Colonic mucosa (tissue), 4 donors: ENCODE measurements at places on chromosomes 3 and 15. TPM values are rescaled to one million over a fixed set of nuclear protein-coding genes. Genes with fewer than 3 reads are reported as not detected.

The CD276 gene
- 45.2 TPM for total RNA-seq

The HDAC11 gene
- 24.0 TPM for total RNA-seq

The TMCC1 gene
- total RNA-seq = 23.2 TPM

The LOXL1 gene
- 6.9 TPM for total RNA-seq

The GABRR3 gene
- total RNA-seq = not detected

The FMN1 gene
- total RNA-seq = 23.5 TPM

The A4GNT gene
- total RNA-seq = not detected

The IRAK2 gene
- total RNA-seq = 2.6 TPM

The HYPK gene
- total RNA-seq = 25.7 TPM

The RARRES1 gene
- 79.5 TPM for total RNA-seq

The PRTG gene
- total RNA-seq = 1.2 TPM

GRCh38 chr15:82159922-82160321, 102.6 kb downstream of the EFL1 start:
- no peak for DNase-seq

DNA sequence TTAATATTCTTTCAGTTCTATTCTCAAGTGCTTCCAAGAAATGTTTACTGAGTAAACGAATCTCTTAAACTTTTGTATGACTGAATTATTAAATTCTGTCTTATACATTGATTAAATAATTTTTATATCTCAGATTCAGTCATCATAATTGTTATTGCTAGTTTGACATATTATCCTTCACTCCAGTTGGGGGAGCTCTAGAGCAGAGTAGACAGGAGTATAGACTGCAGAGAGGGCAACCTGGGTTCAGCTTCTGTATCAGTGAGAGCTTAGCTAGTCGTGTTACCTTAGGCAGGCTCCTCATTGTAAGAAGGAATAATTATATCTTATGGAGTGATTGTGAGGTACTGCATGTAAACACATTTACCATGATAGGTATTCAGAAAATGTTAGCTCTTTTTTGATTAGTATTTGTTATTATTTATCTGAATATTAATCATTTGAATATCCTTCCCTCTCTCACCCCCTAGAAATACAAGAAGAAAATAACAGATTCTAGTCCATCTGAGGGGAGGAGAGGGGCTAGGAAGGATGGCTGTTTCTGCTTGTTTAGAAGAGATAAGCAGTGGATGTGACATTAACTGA, 31.0 kb upstream of the ZCWPW2 start:
- DNase-seq = peak; percentile 28

GRCh38 chr15:100703032-100703578, 100.7 kb downstream of the ASB7 start:
- no peak for DNase-seq

- peak; percentile 8 for DNase-seq
These were observed 46.8 kb downstream of the ITGA11 start for GRCh38 chr15:68385240-68385561.

DNA sequence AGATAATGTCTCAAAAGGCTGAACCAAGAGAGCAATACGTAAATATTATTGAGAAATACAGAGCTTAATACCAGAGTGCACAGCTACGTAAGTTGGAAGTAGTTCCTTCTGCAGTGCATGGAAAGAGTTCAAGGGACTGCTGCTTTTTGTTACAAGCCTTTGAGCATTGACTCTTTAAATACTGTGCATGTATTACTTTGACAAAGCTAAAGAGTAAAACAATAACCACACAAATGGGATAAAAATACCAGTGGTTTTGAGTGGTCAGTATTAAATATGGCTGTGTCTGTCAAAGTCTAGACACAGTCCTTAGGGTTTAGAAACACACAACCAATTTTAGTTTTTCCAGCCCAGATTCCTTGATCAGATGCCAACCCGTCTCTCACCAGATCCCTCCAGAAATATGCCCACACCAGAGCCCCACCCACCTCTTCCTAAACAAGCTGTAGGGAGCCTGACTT, 62.1 kb downstream of the SSR3 start:
- no peak for DNase-seq

DNA sequence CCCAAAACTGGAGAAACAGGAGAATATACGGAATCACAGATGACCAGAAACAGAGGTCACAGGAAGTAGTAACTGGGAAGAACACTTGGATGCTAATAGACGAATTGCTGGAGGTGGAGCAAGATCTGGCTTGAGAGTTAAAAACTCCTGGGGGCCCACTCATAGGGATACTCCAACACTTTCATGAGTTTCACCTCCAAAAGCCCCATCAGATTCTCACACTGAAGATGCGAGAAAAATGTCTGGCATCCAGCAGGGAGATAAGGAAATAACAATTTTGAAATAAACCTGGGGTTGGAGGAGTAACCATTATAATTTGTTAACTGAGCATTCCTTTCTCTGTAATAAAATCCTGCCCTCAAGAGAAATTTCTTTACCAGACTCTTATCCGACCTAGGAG, 154.0 kb downstream of the ANXA2 start:
- DNase-seq = no peak

- DNase-seq = no peak
These were observed 71.6 kb upstream of the SYN2 start for GRCh38 chr3:11932636-11933035.

DNA sequence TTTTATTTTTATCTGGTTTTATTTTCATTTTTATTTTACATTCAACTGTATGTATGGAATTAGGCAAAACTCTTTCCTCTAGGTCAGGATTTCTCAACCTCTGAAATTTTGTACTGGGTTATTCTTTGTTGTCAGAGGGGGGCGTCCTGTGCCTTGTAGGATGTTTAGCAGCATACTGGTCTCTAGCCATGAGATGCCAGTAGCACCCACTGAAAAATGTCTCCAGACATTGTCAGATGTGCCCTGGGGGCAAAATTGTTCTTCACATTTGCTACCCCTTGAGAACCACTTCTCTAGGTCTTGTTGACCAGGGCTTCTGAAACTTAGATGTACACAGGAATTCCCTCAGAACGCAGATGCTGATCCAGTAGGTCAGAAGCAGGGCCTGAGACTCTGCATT, 5.4 kb downstream of the CHRNA5 start:
- DNase-seq = no peak

- DNase-seq = no peak
These were observed 196.7 kb upstream of the WNT5A start for GRCh38 chr3:55683666-55684270.

DNA sequence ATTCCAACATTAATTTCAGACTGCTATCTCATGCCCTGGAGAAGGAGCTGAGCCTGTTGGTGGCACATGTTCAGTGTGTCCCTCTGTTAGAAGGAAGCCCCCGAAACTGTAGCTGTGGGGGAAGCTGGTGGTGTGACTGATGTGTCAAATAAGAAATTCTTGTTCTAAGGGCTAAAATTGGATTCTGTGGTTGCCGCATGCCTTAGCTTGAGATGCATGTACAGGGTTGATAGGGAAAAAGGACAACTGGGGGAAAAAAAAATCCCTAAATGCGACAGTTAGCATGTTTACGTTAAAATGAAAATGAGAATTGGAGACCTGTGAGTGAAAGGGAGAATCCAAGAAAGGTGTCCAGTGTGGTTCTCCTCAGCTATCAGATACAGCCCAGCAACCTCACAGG, 58.6 kb downstream of the MED12L start:
- DNase-seq = no peak

DNA sequence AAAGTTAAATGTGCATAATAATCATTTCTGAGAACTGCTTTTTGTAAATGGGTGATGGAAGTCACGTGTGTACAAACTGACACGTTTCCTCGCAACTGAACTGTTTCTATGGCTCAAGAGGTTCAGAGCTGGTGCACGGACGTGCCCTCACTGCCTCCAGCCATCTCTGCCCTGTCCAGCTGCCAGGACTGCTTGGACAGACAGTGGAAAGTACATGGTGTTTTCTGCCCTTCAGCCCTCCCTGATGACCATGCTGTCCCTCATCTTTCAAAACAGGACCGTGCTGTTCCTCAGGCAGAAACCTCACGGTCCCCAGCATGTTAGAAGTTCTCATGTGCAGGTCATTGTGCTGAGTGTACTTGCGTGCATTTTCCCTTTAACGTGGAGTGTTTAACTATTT, 38.7 kb downstream of the GJD2 start:
- DNase-seq = no peak

- DNase-seq = no peak
These were observed 38.8 kb downstream of the SLC12A1 start for GRCh38 chr15:48244921-48245320.

GRCh38 chr15:87871731-87872320, 384.7 kb downstream of the NTRK3 start:
- DNase-seq = no peak

DNA sequence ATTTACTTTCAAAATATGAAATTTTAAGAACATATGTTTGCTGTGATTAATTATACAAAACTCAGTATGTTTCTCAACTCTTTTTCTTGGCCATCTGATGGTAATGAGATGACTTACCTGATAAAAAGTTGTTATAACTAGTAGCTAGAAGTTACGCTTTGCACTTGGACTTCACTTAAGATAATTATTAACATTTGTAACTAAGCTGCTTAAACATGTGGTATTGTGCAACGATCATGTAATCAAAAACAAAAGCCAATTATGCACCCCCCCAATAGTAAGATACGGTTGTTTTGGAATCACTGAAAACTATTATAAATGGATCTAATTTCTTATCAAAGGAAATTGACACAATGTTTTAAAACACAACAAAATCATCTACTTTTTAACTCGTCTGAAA, 342.9 kb downstream of the CNTN3 start:
- no peak for DNase-seq

- DNase-seq = no peak
These were observed 153.4 kb upstream of the MME start for GRCh38 chr3:154926721-154927120.
